Right cardiac atrium (tissue), 5 donors: ENCODE measurements at places on chromosomes 6 and 20.

GRCh38 chr6:99822741-99823512, 171.1 kb downstream of the MCHR2 start:
- DNase-seq, result no peak

DNA sequence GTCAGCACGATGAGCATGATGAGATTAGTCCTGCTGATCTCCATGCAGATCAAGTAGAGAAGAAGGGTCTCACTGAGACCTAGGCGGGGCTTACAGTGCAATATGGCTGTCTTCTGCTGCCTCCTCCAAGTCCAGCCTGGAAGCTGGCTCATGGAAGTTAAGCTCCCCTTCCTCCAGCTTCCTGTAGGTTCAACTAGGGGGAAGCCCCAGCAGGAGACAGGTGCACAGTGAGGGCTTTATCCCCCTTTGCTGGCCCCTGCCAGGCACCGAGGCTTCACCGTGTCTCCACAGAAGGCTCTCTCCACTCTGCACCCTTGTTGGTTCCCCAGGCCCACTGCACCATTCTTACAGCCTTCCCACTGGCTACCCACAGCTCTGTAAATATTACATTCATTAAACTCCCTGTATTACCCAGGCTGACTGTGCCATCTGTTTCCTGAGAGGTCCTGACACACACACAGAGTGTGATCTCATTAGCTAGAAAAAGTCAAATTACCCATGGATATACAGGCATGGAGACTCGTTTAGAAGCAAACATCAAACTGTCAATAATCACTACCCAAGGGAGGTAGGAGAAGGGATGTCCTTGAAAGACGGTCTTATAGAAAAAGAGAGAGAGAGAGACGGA, 90.4 kb downstream of the SLC2A10 start:
- DNase-seq, result no peak

DNA sequence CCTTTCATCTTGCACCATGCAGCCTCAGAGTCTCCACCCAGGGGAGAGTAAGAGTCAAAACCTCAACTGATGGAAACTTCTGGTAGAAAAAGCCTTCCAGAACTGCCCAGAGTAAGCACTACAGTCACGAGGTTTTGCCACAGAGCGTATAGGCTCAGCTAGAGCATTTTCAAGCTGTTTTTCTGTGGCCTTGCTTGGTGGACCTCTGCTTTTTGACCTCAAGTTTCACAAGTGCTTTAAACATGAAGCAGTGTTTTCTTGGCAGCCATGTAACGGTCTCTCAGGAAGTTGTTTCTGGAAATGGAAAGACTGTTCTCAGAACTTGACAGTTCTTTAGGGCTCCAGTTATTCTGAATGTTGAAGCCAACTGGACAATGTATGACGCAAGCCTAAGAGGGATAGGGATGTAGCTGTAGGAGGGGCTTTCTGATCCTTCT, 146.5 kb downstream of the ZDHHC14 start:
- no peak for DNase-seq

DNA sequence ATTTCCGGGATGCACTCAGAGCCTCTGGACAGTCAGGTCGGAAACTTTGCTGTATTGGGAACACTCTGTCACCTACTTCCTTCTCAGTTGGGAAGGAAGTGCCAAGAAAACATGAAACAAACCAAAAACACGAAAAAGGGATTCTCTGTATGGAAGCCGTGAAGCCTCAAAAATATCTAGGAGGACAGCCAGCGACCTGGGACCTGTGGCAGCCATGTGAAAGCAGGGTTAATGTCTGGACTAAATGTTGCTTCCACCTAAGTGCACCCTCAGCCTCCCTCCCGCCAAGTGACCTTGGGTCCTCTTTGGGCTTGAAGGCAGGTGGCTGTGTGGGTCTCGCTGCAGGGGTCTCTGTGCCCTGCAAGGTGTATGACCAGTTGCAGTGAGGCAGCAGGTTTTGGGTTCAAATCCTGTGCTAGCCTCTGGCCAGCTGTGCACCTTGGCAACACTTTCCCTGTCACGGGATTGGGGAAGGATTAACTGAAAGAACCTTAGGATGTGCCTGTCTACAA, 851 bp downstream of the MAVS start:
- DNase-seq, result no peak

GRCh38 chr6:134533991-134534390, 216.1 kb upstream of the SGK1 start:
- DNase-seq, result no peak

- DNase-seq, result no peak
Measured at GRCh38 chr6:154773610-154774089, 40.4 kb downstream of the SCAF8 start.

GRCh38 chr20:20977786-20978185, 128.4 kb downstream of the LINC00237 start:
- no peak for DNase-seq
